Osteocyte (in vitro differentiated cells): ENCODE measurements at places on chromosomes 1 and 21. TPM values are rescaled to one million over a fixed set of nuclear protein-coding genes. Genes with fewer than 3 reads are reported as not detected.
A peak's percentile ranks its signal among the peaks of the same experiment; 100 is the strongest.

HAO2 gene
- not detected in 2 replicates for total RNA-seq

SLC35E2B gene
- 84.9 and 85.2 TPM in 2 replicates for total RNA-seq

- H3K36me3 ChIP-seq: peaks cover 9% of the 10 kb centered on the region
- no peaks in the 10 kb centered on the region for H3K27me3 ChIP-seq
- peak overlapping the region; percentile 90 for H3K27ac ChIP-seq
- peaks cover 70% of the 10 kb centered on the region for H3K4me1 ChIP-seq
Observed at GRCh38 chr1:1356796-1357401, 1.5 kb downstream of the MXRA8 start.

DNA sequence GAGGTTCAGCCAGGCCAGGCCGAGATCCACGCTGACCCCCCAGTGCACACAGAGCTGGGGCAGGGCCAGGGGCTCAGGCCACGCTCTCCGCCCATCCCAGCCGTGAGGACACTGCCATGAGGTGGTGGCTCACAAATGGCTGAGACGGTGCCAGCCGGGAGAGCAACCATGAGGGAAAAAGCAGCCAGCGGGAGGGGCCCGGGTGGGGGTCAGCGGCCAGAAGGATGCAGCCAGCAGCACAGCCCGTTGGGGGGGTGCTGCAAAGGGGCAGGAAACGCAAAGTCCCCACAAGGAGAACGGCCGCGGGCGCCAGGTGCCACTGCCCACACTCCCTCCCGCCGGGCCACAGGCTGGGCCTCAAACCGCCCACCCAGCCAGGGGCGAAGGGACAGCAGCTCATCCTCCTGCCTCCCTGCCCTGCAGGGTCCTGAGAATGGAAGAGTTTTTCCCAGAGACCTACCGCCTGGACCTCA lies 8.3 kb downstream of the TTLL10 start:
- H3K27ac ChIP-seq: no peak overlapping the region
- H3K36me3 ChIP-seq: no peaks in the 10 kb centered on the region
- no peak overlapping the region for H3K4me3 ChIP-seq
- no peaks in the 10 kb centered on the region for H3K4me1 ChIP-seq

GRCh38 chr1:178266619-178267066 lies 172.7 kb downstream of the RASAL2 start:
- no peak for DNase-seq
- no peak overlapping the region for H3K27ac ChIP-seq
- no peaks in the 10 kb centered on the region for H3K36me3 ChIP-seq
- no peaks in the 10 kb centered on the region for H3K27me3 ChIP-seq
- no peak overlapping the region for H3K4me3 ChIP-seq

DNA sequence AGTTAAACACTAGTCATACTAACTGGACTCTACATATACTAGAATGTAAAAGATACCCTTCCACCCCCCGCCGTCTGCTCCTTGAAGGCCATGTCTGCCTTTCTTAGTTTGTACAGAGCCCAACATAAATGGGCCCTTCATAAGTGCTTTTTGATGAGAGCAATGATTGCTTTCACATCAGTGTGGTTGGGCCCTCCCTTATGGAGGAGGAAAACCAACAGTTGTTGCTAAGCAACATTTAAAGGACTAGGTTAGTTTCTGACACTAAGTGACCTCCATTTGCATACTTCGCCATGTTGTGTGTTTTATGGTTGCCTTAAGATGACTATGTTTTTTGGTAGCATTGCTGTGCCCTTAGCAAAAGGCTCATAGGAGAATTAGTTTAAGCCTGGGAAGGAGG lies 182.0 kb upstream of the SGIP1 start:
- no peaks in the 10 kb centered on the region for H3K27me3 ChIP-seq
- H3K27ac ChIP-seq: peak overlapping the region; percentile 69
- peaks cover 79% of the 10 kb centered on the region for H3K4me1 ChIP-seq
- H3K36me3 ChIP-seq: peaks cover 23% of the 10 kb centered on the region
- no peak overlapping the region for H3K4me3 ChIP-seq
- DNase-seq: no peak

GRCh38 chr1:166960858-166961474 lies 14.4 kb downstream of the ILDR2 start:
- H3K36me3 ChIP-seq: no peaks in the 10 kb centered on the region
- H3K4me1 ChIP-seq: no peaks in the 10 kb centered on the region
- no peak for DNase-seq
- H3K27me3 ChIP-seq: peaks cover 80% of the 10 kb centered on the region
- H3K27ac ChIP-seq: no peak overlapping the region
